HAP-1 (cell line): ENCODE measurements at places on chromosomes 11 and 22.

DNA sequence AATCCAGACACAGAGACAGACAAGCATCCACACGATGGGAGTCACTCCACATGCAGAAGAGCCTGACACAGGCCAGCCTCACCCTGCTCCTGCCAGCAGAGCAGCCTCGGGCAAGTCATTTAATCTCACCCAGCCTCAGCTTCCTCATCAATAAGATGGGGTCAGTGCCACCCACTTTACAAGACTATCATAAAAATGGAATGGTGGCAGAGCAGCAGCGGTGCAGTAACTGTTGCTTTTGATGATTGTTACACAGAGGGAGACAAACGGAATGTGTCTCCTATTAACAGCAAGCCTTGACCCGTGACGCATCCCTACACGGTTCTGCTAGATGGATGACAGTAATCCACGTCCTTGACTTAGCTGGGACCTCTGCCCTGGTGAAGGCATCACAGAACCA lies 26.0 kb upstream of the ARFGAP3 start:
- no peak for DNase-seq

- no peak for DNase-seq
Observed at GRCh38 chr11:125807909-125808308, 20.0 kb downstream of the PATE3 start.

DNA sequence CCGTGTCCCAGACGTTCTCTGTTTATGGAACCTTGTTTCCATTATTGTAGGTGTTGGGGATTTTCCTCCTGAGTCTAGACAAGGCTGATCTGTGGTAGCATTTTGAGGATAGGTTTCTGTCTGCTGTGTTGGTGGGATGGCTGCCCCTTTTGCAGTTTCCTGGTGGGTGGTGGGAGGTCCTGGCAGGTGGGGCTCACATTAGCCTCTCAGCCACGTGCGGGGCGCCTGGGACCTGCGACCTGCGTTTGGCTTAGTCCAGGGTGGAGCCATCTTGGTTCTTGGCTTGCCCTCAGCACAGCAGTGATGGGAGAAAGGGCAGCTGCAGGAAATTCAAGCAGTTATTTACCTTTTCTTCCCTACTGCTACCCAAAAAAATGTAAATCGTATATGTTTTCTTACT lies 143.4 kb downstream of the TBC1D22A start:
- no peak for DNase-seq

- no peak for DNase-seq
Observed at GRCh38 chr11:61333550-61334433, 764 bp downstream of the TKFC start.

- DNase-seq = no peak
Observed at GRCh38 chr11:6610591-6610990, 1.4 kb downstream of the TAF10 start.

DNA sequence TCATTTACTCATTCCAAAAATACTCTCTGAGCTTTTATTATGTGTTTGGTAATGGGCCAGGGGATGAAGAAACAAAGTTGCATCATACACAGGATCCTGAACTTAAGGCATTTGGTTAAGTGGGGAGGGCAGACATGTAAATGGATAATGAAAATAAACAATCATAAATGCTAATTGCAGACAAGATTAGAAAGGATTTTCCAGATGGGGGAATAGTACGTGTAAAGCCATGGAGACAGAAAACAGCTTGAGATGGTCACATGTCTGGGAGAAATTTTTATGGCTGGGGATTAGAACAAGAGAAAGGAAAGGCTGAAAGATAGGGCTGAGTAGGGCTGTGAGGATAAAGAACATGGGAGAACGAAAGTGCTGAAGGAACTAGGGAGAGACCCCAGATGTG lies 534.3 kb upstream of the LARGE1 start:
- DNase-seq = no peak

GRCh38 chr11:121829159-121829643 lies 286.8 kb downstream of the BLID start:
- DNase-seq = no peak
